ENCODE measurements at places on chromosomes 16 and 17.

DNA sequence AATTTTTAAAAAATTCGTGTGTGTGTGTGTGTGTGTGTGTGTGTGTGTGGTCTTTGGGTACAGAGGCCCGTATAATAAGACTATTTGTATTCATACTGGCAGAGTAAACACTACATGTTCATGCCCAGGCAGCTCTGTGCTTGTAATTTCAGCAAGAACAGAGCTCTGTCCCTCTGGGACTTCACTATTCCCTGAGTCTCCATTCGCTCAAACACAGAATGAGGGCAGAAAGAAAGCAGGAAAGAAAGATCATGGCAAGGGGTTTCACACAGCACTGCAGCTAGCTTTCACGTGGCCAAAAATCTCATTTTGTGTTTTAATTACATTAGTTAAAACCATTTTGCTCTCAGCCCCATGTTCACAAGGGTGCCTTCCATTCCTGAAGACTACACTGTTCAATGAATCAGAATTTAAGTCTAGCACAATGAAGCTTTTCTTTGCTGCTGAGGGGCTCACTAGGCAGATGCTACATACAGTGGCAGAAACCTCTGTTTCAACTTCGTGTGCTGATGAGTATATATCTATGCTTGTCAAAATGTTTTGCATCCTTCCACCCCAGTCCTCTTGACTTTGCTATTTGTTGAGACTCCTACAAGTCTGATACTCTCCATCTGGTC, 198.4 kb upstream of the C17orf78 start:
- no peak for DNase-seq

DNA sequence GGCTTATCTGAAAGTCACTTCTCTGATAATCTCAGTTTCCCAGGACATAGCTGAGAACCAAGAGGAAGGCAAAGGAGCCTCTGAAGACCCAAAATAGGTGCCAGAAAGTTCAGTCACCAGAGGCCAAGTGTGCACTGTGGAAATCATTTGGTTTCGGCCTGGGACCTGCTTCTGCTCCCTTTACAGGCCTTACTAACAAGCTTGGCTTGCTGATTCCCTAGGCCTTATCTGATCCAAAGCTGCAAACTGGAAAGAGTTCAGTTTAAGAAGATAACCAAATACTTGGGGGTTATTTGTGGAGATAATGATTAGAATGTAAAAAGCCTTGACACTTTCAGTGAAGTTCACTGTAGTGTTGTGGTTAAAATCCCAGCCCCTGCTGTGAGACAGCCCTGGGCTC, 17.0 kb downstream of the ITGA3 start:
- DNase-seq = no peak

DNA sequence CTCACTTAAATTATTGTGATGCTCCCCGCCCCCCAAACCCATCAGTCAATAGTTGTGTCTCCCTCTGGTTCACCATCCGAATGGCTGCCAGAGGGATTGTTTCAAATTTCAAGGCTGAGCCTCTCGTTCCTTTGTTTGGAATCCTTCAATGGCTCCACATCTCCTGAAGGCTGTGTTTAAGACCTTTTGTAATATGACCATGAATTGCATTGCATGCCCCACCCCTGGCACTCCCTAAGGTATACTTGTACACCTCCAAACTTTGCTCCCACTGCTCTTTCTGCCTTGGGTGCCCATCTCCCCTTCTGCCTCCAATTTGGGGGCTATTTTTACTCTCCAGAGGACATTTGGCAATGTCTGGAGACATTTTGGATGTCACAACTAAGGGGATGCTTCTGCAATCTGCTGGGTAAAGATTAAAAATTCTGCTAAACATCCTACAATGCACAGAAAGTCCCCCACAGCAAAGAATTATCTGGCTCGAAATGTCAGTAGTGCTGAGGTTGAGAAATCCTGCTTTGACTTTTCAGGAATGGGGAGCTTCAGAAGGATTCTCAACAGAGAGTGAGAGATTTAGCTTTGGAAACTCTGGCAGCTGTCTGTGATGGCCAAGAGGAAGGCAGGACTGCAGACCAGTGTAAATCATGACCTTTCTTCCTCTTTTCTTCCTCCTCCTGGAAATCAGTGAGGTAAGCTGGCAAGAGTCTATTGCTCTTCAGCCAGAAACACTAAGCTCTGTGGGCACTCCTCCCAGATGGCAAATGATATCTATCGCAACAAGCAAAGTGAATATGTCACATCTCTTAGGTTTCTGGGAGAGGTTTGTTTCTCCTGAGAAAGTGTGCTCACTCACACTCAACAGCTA, 8.7 kb upstream of the IL4R start:
- DNase-seq = no peak

DNA sequence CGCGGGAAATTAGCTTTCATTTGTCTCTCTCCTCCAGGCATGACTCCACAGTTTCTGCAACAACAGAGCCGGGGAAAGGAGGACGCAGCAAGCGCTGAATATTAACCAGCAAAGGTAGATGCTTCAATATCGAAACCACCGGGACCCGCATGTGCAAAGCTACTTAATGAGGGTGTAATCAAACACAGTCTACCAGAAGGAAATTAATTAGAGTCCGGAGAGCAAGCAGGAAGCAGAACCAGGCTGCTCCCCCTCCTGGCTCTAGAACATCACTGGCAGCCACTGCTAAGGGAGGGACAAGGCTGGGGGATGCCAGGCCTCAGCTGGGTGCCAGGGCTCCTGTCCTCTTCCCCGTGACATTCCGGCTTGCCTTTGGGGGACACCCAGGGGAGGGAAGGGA, 21.7 kb downstream of the LRRC75A start:
- no peak for DNase-seq

GRCh38 chr17:9158544-9159452, 137.5 kb downstream of the NTN1 start:
- no peak for DNase-seq

DNA sequence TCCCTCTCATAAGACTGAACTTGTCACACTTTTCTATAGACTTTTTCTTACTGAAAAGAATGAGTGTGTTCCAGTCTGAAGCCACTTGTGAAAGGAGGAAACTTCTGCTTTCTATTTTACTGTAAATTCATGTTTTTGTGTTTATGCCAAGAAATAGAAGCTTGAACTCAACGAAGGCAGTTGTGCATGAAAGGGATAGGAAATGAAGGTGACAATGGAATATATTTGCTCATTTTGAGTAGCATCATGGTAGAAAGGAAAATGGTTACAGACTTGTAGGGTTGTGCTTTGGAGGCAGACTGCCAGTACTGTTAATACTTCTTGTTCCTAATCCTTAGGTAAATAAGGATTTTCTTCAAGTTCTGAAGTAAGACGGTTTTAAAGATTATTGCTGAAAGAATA, 8.1 kb downstream of the CLTC start:
- DNase-seq = no peak

DNA sequence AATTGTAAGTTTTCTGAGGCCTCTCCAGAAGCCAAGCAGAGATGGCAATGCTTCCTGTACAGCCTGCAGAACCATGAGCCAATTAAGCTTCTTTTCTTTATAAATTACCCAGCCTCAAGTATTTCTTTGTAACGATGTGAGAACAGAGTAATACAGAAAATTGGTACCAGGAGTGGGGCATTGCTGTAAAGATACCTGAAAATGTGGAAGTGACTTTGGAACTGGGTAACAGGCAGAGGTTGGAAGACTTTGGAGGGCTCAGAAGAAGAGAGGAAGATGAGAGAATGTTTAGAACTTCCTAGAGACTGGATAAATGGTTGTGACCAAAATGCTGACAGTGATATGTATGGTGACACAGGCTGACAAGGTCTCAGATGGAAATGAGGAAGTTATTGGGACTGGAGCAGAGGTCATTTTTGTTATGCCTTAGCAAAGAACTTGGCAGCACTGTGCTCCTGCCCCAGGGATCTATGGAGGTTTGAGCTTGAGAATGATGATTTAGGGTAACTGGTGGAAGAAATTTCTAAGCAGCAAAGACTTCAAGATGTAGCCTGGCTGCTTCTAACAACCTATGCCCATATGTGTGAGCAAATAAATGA, 23.1 kb downstream of the PRDM7 start:
- DNase-seq = no peak

GRCh38 chr16:72959301-72959996, 88.5 kb downstream of the ZFHX3 start:
- DNase-seq = no peak

DNA sequence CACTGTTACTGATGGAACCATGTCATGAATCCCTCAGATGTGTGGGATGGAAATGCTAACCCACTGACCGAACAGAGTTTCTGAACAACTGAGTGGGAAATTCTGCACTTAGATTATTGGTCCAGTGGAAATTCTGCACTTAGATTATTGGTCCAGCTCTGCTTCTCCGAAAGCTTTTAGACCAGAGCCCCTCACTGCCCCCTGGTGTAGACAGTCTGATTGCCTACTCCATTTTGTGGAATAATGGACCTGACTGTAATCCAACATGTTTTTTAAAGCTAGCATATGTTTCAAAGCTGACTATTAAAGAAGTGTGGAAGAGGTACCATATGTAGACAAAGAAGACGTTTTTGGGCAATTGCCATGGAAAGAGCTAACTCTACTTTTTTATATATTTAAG, 50.3 kb upstream of the TBX2 start:
- DNase-seq = no peak

DNA sequence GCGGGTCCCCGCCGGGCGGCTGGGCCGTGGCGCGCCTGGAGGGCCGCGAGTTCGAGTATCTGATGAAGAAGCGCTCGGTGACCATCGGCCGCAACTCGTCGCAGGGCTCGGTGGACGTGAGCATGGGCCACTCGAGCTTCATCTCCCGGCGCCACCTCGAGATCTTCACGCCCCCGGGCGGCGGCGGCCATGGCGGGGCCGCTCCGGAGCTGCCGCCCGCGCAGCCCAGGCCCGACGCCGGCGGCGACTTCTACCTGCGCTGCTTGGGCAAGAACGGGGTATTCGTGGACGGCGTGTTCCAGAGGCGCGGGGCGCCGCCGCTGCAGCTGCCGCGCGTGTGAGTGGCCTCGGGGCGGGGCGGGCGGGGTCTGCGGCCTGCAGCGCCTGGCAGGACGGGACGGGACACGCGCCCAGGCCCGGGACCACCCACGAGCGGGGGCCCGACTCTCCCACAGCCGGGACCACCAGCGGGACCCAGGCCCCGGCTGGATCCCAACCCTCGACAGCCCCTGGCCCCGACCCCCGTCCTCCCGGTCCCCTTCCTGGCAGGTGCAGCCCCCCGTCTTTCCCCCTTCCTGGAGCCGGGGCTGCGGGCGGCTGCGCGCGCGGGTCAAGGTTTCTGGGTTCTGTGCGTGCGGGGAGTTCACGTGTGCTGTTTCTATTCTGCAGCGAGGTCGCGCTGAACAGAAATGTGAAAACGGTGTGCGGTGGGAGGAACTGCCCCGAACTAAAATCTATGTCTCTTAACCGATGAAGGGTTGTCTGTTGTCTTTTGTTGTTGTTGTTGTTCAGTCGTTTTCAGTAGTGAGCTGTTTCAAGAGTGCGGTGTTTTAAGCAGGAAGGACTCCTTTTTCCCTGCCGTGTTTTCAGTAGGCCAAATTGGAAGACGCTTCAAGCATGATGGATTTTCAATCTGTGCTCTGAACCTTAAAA, 705 bp downstream of the FOXK2 start:
- peak; percentile 31 for DNase-seq

DNA sequence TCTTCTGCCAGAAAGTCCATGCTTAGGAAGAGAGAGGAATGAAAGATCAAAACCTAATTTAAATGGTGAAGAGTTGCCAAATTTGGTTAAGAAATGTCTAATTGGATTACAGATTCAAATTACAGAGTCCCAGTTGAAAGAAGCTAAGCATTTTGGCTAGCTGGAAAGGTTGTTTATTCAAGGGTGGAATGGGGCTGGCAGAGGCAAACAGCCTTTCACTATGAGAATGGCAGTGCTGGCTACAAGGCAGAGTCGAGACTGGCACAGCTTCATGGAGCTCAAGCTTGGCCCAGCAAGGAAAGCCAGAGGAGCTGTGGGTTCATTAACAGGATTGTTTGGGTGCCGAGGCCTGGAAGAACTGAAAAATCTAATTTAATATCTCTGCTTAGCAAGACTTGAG, 13.6 kb downstream of the MAP3K3 start:
- DNase-seq = no peak

GRCh38 chr17:4480929-4481898, 17.5 kb upstream of the SPNS2 start:
- no peak for DNase-seq

DNA sequence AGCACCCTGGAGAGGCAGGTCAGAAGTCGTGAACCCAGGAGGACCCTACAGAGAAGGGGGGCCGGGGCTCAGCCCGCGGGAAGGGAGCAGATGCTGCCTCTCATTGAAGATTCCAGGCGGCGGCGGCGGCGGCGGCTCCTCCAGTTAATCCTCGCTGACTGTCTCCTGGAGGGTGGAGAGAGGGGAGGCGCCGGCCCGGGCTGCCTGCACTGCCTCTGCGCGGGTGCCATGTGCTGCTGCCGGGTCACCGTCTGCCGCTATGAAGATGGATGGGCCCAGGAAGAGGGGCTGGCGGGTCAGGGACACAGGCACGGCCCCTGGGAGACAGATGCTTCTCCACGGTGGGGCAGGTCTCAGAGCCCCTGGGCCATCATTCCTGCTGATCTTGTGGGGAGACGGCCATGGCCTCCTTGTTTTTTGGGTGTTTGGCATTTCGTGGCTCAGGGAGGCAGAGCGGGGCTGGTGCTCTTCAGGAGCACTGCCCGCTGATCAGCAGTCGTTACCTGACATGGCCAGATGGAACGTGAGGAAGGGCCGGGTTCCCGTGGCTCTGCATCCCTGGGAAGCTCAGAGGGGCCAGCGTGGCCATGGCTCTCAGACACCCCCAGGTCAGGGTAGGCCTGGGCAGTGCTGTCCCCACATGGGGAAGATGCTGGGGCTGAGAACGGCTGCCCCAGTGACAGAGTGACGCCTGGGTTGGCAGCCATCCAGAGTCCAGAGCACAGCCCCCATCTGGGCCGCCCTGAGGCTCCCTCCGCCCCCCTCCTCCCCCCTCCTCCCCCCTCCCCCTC, 36.1 kb downstream of the GINS2 start:
- DNase-seq = no peak

- DNase-seq = no peak
Observed at GRCh38 chr16:78175287-78175686, 75.8 kb downstream of the WWOX start.

DNA sequence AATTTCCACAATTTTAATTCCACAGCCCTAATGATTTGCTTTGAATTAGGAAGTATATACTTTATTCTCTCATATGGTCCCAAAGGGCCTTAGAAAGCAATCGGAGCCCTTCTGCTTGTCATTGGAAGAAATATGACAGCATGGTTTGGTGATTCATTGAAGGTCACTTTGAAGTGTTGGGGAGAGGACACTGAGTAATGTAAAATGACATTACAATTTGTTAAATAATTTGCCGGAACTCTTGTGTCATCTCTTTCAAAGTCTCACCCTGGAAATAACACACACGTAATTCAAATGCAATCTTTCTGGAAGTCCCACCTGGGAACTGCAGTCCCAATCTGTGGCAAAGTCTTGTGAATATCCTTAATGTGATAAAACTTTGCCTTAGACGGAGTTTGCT, 59.8 kb downstream of the BMERB1 start:
- DNase-seq = no peak

- DNase-seq = no peak
Observed at GRCh38 chr16:72821185-72821950, 226.6 kb downstream of the ZFHX3 start.

DNA sequence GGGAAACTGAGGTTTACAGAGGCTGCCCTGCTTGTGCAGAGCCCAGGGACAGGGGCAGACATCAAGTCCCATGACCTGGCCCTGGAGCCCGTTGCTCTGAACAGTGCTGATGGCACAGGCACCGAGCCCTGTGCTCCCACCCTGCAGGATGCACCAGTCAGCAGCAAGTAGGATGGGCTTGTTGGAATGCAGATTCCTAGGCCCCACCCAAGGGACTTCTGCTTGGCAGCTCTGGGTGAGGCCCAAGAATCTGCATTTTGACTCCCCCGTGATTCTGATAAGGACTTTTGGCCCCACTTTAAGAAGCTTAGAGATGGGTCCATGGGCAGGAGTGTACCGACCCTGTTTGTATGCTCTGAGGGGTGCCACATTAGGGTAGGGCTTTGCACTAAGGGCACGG, 23.3 kb downstream of the LASP1 start:
- DNase-seq = no peak

All from activated T-cell treated with anti-CD3 and anti-CD28 coated beads, Interleukin-2, amount 50 U/mL, for 4 hours (primary cell).